Activated T-cell treated with anti-CD3 and anti-CD28 coated beads, Interleukin-2, amount 50 U/mL, for 48 hours (primary cell): ENCODE measurements at places on chromosomes 2 and 18.
A peak's percentile ranks its signal among the peaks of the same experiment; 100 is the strongest.

DNA sequence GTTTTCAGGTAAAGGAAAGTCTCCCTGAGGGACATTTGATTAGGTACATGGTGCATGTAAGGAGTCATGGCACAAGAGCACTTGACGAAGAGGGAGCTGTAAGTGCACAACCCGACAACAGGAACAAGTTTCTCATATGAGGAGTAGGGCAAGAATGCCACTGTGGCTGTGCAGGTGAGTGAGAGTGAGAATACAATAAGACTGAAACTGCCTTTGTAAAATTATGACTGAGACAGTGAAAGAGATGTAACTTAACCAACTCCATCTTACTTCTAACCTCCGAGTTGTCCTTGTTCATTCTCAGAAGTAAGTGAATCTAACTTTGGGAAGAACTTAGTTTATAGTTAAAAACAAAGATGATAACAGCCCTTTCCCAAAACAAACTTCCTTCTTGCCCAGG is 1025.8 kb upstream of the CNTNAP5 start:
- DNase-seq, result no peak

DNA sequence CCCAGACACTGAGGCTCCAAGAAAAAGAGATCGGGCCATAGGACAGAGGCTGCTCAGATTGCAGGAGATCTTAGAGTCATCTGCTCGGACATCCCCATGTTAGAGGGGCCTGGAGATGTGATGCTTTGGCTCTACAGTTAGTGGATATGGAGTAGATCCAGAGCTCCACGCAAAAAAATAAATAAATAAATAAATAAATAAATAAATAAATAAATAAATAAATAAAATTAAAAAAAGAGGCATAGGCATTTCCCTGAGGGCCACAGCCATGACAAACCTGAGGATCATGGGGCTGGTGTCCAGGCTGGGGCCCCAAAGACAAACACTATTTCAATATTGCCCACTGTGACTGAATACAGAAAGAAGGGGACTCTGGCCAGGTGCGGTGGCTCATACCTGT is 85.5 kb downstream of the PLB1 start:
- no peak for DNase-seq

DNA sequence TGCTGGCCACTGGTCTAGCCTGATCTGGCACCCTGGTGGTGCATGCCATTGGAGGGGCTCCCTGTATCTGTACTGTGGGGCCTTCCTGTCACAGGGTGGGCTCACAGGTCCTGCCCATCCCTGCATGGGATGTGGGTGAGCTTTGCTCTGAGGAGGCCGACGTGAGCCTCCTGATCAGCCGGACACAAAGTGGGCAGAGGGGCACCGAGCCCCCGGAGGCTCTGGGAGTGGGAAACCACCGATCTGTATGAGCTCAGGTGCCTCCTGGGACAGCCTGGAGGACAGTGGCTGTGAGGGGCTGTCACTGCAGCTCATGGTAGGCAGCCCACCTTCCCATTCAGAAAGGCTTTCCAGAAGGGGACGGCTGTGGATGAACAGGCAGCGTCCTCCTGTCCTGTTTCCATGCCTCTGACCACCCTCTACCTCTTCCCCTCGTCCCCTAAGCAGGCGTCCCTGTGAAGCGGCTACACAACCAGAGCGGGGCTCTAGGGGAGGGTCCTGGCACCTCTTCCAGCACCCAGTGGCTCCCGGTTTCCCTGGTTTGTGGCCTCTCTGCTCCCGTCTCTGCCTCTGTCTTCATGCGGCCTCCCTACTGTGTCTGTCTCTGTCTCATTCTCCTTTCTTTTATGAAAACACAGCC is 112.5 kb upstream of the OTOS start:
- no peak for DNase-seq

- no peak for DNase-seq
These were observed 380.5 kb upstream of the HNRNPA3 start for GRCh38 chr2:176832086-176832485.

GRCh38 chr2:201407265-201407664 is 44.0 kb downstream of the TRAK2 start:
- DNase-seq, result no peak

DNA sequence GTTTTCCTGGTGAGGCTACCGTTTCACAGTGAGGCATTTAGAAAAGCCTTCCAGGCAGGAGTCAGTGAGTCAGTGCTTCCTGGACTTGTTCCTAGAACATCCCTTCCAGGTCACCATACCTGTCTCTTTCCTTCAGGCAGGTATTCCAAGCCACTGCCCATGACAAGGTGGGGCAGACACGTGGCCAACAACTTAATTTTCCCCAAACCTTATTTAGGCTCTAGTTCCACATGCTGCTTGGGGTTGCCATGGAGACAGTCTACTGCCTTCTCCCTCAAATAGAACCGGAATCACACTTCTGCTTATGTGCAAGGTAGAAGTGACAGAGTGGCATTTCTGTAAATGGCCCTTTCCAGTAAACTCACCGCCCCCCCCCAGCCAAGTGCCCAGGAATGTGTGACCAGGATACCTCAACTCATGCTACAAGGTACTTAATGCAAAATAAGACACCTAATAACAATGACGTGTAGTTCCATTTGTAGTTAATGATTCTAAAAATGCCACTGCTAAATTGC is 258.3 kb downstream of the PRKCE start:
- no peak for DNase-seq

- DNase-seq, result no peak
These were observed 16.2 kb downstream of the SEMA4F start for GRCh38 chr2:74670263-74670662.

DNA sequence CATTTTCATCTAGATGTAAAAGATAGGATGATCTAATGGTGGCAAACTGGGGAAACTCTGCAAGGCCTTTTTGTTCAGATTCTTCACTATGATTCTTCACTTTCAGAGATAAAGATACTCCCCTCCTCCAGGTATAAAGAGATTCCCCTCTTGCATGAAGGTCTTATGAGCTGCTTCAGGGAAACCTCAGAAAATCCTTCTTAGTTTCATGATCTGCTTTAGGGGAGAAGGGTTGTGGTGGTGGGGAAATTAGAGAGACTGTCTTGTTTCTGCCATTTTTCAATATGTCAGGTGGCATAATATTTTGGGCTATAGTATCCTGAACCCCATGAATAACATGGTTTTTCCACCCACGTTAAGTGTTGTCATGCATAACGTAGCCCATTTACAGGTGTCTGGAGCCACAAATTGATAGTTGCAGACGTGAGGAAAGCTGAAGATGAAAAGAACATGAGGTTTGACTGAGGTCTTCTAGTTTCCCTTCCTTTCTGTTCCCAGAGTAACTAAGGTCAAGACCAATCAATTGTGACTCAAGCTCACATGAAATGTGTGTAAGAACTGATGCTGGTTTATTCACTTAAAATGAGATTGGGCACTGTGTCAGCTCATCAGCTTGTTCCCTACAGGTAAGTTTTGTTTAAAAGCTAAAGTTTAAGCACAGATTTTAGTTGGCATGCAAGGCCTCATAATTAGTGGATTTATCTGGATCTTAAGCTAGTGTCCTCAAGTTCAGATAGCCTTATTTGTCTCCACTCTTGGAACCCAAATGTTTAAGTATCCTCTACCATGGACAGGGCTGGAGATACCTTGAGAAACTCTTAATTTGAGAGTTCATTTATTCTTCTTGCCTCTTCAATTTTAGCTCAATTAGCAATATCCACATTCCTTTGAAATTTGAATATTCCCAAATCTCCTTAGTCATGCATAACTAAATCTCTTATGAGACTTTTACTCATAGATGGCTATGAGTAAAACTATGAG is 304.5 kb upstream of the FANCL start:
- no peak for DNase-seq

DNA sequence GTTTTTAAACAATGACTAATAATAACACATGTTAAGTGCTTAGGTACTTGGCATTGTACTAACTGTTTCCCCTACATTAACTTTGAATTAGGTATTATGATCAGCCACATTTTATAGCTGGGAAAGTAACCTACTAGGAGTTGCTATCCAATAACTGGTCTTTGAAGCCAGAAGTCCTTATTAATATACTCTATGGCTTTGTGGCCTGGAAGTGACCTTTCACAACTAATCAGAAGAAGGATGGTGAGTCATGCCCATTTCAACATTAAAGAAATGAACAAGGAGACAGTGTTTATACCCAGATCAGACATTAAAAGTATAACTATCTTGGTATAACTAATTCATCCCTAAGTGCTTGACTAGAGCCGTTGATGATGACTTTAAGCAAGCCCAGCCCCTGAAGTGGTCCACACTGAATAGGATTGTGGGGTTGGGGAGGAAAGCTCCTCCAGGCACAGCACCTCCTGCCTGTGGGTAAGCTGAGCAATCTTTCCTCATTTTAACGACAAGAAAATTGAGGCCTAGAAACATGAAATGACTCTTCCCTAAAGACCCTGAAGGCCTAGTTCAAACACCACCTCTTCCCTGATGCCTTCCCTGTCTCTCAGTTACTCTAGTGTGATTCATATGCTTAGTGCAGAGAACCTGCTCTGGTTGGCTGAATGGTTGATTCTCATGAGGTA is 71.6 kb upstream of the RFX8 start:
- DNase-seq, result no peak

- DNase-seq, result no peak
These were observed 678.4 kb upstream of the VRK2 start for GRCh38 chr2:57368190-57368589.

GRCh38 chr18:10432781-10433180 is 21.7 kb upstream of the APCDD1 start:
- no peak for DNase-seq

DNA sequence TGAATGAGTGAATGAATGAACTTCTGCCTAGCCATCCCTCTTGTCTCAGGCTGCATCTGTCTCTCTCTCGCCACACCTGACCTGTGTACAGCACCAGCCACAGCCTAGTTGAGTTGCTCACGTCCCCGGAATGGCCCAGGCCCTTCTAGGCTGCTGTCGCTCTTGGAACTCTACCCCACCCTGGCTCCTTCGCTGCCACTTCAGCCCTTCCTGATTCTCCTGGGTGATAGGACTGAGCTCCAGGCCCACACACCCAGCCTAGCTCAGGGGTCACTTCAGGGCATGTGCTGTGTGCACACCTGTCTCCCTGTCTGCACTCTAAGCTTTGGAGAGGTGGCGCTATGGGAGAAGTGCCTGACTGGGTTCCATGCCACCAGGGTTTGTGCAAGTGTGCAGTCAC is 236.6 kb downstream of the GLI2 start:
- DNase-seq, result no peak

DNA sequence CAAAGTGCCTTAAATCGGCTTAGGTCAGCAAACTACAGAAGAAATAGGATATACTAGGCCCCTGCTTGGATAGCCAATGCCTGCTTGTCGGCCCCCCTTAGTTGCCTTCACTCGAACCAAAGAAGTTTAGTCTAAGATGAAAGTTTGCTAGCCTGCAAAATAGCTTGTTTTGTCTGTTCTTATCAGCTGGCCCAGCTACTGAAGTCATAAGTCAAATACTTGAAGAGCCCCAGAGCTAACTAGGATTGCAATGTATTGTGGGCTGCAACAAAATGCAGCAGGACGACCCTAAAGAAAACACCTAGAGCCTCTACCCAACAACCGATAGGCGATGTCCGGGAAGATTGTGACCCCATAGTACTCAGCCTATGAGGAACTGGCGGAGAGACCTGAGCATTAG is 183.5 kb upstream of the HS6ST1 start:
- no peak for DNase-seq

GRCh38 chr2:176669398-176670174 is 400.3 kb downstream of the MTX2 start:
- DNase-seq, result no peak

GRCh38 chr2:30807249-30807648 is at the start of gene CAPN13:
Gene CAPN13, minus strand, starts transcription at chr2:30807446. Its CDS starts 20,121 bp downstream, at chr2:30787325.
- DNase-seq, result no peak

GRCh38 chr2:109468893-109469292 is 144.9 kb downstream of the SEPTIN10 start:
- no peak for DNase-seq

DNA sequence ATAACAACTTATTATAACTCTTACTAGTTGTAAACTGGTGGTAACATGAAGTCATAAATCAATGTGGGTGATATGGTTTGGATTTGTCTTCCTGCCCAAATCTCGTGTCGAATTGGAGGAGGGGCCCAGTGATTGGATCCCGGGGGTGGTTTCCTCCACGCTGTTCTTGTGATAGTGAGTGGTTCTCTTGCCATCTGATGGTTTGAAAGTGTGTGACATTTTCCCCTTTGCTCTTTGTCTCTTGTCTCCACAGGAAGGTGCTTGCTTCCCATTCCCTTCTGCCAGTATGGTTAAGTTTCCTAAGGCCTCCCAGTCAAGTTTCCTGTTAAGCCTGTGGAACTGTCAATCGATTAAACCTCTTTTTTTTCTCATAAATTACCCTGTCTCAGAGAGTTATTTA is 321.6 kb downstream of the DSEL start:
- DNase-seq, result no peak

DNA sequence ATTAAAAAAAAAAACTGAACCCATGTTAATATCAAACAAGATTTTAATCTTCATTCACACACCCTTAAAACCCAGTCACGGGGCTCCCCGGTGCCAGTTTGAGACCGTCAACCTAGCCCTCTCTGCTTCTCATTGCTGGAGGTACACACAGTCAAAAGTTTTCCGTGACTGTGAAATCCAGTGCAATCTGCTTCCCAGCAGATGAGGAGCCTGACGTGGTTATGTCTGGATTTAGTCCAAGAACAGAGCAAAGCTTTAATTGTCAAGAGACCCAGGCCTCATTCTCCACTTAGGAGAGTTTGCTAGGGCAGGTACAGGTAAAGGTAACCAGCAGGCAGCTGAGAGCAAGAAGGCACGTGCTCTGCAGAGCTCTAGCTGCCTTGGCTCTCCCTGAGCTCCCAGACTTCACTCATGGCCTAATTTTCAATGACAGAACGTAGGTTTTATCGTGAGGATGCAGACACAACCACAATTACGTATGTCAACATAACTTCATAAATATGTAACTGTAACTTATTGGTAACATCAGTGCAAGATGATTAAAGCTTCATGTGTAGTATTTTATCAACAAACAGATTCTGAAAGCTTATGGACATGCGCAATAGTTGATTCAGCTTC is 56.3 kb downstream of the SLC16A14 start:
- DNase-seq, result no peak

DNA sequence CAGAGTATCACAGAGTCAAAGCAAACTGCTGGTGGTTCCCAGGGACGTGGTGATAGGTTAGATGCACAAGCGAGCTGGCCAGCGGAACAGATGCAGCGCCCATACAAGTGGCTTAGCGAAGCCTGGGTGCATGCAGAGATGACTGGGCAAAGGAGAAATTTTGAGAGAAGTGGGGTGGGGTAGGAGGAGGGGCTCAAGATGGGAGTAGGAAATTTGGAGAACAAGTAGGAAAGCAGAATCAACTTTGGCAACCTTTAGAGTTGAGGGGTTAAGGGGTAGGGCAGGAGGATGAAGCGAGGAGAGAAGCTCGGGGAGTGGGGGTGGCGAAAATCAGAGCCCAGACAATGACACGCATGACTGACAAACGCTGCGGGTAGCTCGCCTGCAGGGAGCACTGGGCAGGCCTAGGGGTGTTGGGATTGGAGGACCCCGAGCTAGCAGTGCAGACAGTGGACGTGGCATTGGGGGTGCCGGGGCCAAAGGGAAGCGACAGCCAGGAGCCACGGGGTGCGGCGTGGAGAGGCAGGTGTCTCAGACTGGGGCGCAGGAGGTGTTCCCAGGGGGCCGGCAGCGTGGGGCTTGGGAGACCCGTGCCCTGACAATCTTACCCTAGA is 431 bp downstream of the FAM98A start:
- DNase-seq, result peak; percentile 64

- DNase-seq, result no peak
These were observed 23.7 kb downstream of the ATOH8 start for GRCh38 chr2:85777441-85777861.

GRCh38 chr2:145751629-145752028 is 1231.7 kb upstream of the ZEB2 start:
- no peak for DNase-seq

GRCh38 chr18:13562494-13563029 is 163.8 kb downstream of the FAM210A start:
- DNase-seq, result peak; percentile 92
